Activated naive CD8-positive, alpha-beta T cell treated with anti-CD3 and anti-CD28 coated beads for 36 hours (primary cell): ENCODE measurements at places on chromosomes 3 and 15. TPM values are rescaled to one million over a fixed set of nuclear protein-coding genes. Genes with fewer than 3 reads are reported as not detected.
A peak's percentile ranks its signal among the peaks of the same experiment; 100 is the strongest.

Gene KBTBD13
- not detected for total RNA-seq

Gene CAND2
- total RNA-seq = 2.6 TPM

Gene SUCNR1
- 0.04 TPM for total RNA-seq

Gene SYNPR
- not detected for total RNA-seq

GRCh38 chr3:56862352-56863062, 60.8 kb upstream of the ARHGEF3 start:
- H3K4me3 ChIP-seq = peak overlapping the region; percentile 26
- peaks cover 17% of the 10 kb centered on the region for H3K36me3 ChIP-seq
- H3K27me3 ChIP-seq = no peaks in the 10 kb centered on the region
- H3K27ac ChIP-seq = peak overlapping the region; percentile 89
- DNase-seq = peak; percentile 39
- H3K4me1 ChIP-seq = peaks cover 67% of the 10 kb centered on the region

DNA sequence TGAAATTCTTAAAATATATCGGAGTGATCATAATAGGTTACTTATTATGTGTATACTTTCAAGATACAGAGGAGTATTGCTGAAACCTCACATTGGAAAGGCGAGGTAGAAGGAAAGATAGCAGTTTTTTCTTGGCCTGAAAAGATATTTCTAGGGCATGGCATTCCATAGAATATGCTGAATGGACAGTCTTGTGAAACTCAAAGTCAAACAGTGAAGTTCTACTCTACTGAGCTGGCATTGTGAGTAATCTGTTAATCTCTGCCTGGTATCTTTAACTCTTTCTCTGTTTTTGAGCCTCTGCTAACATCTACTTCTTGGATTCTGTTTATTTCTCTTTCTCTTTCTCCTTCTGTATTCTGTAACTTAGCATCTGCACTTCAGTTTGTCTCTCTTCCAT, 176.3 kb upstream of the ZBTB20 start:
- no peaks in the 10 kb centered on the region for H3K36me3 ChIP-seq
- H3K27ac ChIP-seq = no peak overlapping the region
- DNase-seq = no peak
- H3K4me1 ChIP-seq = no peaks in the 10 kb centered on the region
- no peaks in the 10 kb centered on the region for H3K27me3 ChIP-seq
